ENCODE measurements at places on chromosomes 5 and 9.

DNA sequence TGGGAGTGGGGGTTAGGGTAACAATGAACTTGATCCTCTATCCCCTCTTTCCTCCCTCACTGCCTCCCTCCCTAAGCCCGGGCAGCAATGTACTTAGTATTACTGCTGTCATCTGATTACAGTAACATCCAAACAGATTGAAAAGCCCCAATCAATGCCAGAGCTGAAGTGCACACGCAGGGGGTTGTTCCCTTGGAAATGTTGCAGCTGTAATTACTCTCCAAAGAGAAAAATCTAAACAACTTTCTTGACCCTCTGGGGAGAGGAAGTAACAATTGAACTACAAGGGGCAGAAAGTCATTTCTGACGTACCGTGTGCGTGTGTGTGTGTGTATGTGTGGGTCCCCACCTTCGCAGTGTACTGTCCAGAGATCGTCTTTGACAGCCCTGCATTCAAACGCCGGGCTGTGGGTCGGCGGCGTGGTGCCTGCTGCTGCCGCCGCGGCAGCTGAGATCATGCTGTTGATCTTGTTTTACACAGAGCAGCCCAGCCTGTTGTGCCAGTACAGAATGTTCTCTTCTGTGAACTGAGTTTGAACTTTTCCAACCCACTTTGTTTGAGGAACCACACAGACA is 66.0 kb upstream of the KLF9 start:
- DNase-seq = no peak

DNA sequence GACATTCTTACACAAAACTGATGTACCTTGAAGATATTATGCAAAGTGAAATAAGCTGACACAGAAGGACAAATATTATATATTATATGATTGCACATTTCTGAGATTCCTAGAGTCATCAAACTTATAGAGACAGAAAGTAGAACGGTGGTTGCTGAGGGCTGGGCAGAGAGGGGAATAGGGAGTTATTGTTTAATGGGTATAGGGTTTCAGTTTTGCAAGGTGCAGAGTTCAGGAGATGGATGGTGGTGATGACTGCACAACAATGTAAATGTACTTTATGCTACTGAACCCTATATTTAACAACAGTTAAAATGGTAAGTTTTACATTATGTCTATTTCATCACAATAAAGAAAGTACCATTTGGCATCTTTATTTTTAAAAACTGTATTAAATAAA is 315.8 kb upstream of the POU5F2 start:
- DNase-seq = no peak

DNA sequence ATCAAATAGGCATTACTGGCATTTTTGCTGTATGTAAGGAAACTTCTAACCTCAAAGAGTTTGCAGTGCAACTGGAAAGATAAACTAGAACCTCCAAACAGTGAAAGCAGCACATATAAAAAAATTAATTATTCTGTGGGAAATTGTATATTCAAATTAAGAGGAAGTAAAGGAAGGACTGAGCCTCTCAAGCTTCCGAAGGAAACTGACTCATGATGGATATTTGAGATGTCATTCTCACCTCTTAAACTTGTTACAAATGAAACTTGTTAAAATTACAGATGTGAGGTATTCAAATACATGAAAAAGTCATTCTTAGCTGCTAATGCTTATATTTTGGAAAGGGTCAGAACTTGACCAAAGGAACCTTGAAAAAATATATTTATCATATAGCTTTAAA is 538.7 kb downstream of the PDE4D start:
- DNase-seq = no peak

GRCh38 chr9:68732405-68733020 is 27.5 kb downstream of the PIP5K1B start:
- DNase-seq = no peak

DNA sequence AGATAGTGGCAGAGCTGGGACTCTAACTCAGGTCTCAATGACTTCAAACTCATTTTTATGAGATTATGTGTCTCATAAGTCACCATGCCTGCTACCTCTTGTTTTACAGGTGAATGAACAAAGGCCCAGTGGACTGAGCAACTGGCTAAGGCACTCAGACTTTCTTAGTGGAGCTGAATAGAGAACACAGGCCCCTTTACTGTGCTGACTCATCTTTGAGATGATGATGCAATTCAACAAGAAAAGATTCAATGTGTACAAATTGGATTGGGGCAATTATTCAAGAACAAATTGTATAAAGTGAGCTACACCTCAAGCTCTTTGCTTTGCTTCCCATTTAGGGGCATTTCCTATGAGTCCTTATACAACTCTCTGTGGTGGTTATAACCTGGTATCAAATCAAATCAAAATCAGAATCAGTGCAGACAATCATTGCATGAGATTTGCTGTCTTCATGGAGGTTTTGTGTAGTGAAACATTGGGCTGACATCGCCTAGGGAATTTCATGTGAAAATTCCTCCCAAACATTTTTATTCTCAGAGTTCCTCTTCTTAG is 84.3 kb upstream of the PPP2R2B start:
- DNase-seq = peak; percentile 3

- no peak for DNase-seq
Measured at GRCh38 chr5:176364765-176365350, 429 bp upstream of the ARL10 start.
